HS-5 (cell line): ENCODE measurements at places on chromosomes 2 and 18.

GRCh38 chr2:179340678-179341077, 76.0 kb upstream of the SESTD1 start:
- peak; percentile 13 for DNase-seq

DNA sequence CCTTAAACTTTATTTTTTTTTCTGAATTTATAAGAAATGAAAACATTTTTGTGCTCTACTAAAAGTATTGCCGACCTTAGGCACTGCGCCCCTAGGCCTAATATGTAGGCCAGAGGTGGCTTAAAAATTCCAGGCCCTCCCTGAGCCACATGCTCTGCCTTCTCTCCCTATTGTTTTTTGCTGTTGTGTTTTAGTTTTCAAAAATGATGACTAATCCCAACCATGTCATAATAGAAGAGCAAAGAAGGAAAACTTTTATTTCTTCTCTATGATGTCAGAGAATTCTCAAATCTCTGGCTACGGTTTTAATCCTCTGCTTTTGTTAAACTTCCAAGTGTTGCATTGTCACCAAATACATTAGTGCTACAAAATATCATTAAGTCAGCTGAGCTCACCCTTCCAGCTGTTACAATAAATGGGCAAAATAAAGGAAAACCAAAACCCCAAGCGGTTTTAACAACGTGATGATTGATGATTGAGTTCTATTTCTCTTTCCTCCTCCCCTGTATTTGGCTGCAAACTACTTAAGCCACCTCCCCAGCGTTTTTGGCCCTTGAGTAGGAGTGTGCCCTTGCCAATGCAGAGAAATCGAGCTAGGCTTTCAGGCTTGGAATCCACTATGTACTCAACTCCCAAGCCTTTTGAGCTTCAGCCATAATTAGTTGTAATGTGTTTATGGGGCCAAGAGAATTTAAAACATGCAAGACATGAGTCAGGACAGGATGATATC, 163.5 kb upstream of the POU3F3 start:
- no peak for DNase-seq

GRCh38 chr2:4715065-4715464, 977.1 kb upstream of the SOX11 start:
- no peak for DNase-seq

DNA sequence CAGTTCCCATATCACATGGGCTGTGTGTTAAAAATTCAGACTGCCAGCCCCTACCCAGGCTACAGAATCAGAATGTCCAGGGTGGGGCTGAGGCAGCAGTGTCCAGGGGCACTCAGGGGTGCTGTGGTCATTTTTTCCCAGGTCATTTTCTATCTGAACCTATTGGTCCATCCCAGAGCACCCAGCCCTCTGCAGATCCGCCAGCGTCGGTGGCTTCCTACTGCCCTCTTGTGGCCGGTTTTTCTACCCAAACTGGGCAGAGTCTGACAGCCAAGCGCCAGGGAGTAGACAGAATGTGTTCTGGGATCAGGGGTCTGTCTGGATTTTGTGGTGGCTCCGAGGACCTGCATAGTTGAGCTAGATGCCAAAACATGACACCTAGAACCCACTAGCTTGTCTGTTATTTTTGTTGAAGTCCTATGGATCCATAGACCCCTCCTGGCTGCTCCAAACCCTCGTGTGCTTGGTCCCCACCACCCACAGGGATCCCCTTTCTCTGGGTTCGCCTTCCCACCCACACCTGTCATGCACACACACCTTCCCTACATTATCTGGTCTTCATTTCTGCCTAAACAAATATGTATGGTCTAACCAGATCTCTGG, 34.1 kb upstream of the RMDN2 start:
- DNase-seq, result peak; percentile 26

GRCh38 chr2:29226375-29226774, 111.2 kb downstream of the CLIP4 start:
- DNase-seq, result no peak

DNA sequence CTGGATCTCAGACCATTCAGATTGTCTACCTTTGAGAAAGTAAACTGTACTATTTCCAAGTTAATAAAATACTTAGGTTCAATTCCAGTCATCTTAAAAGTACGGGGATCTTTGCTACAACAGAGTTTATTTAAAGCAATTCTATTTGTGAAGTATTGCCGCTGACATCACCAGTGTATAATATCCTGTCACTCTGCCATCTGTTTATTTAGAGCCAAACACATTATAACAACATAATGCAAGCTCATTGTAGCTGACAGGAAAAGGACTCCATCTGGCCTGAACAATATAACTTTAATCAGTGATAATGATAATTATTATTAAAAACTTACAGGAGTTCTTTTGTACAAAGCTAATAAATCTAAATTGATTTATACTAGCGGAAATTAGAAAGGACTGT, 786.8 kb downstream of the ERBB4 start:
- no peak for DNase-seq

DNA sequence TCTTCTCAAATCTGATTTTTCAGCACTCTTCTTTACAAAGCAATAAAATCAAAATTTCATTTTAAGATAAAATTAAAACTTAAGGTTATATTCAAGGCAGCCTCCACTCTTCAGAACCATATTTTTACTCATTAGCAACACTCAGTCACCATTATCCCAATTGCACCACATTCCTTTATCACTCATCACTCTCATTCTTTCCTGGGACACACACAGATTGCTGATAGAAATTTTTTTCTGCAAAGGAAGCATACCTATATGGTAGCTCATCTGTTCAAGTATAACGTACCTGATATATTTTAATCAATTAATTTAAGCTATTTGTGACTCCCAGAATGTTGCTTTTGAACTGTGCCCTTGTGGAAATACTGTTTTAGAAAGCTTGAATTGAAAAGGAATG, 1559.3 kb upstream of the ZEB2 start:
- peak; percentile 26 for DNase-seq

DNA sequence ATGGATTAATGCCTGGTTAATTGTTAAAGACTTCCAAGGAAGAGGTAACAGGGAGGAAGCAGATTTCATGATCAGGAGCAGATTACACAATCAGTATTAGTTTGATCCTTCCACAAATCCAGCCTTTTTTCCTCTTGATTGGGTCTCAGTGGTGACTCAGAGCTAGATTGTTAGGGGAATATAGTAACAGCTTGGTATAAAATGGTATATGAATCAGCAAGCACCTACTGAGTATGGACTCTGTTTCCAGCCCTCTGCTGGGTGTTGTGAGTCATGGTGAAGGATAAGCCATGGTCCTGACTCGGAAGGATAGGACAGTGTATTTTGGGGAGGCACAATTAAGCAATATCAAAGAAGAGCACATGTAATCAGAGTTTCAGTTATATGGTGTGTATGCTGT, 272.4 kb upstream of the DPP10 start:
- no peak for DNase-seq

DNA sequence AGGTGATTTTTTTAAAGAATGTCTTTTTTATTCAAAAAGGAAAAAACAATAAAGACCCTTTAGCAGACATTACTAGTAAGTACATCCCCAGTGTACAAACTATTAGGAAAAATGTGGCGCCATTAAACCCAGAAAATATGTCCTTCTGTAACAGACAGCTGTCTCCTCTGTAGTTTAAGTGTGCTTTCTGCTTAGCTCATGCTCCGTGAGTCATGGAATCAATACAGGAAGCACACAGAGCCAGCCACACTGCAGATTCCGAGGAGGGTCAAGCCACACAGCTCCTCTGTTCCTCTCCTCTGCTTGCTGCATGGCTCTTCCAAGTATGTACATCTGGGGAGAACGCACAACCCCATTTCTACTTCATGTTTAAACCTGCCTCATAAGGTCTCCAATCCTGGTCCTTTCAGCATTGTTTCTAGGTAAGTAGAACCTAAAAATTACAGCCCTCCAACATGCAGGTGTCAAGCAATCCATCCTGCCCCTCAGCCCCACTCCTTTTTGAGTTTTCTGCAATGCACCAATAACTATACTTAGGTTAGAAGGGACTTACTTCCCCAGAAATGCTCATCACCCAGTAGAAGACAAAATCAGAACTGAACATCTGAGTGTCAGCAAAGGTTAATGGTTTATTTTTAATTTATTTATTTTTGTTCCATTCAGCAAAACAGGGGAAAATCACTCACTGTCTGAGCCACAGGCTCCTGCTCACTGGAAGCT, 37.5 kb downstream of the ACVR1 start:
- DNase-seq, result no peak

DNA sequence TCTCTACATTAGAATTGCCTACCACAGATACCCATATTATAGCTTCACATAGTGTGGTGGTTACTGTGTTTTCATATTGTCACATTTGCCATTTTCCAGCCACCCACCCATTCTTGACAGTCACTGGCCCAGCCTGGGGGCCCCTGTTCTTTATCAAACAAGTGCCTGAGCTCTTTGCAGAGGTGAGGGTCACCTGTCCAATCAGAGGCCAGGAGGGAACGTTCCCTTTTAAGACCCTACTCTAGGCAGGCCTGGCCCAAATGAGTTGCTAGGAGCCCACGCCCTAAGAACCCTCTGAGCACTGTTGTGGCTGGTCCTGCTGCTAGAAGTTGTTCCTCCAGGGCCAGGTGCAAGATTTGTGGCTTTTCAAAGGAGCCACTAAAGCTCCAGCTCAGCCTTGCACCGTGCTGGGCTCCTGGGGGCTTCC, 5.2 kb downstream of the IL37 start:
- DNase-seq, result no peak

DNA sequence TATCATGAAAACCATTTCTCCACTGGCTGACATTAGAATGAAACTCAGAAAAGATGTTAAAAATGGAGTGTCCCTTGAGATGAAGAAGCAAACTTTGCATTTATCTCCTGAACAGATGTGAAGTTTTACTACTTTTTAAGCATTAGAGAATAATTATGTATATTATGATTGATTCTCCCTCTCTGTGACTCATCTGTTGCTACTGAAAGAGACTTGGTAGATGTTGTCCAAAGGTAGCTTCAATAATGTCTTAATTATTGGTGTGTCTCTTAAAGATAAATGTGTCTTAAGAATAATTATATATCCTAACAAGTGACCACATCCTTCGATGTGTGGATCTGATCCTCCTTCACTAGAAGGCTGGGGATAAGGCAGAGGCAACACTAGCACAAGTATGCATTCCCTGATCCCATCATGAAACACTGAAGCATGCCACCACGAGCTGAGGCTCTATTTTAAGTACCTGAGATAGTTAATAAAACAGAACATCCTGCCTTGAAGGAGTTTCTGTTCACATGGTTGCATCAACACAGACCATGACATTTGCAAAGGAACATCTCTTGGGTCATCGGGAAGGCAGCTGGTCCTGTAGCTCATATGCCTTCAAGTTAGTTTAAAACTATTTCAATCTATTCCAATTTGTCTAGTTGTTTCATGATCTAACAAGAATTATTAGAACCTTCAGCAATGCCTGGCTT, 15.5 kb downstream of the RND3 start:
- no peak for DNase-seq

- peak; percentile 40 for DNase-seq
These were observed 187.7 kb downstream of the IRS1 start for GRCh38 chr2:226611944-226612318.

DNA sequence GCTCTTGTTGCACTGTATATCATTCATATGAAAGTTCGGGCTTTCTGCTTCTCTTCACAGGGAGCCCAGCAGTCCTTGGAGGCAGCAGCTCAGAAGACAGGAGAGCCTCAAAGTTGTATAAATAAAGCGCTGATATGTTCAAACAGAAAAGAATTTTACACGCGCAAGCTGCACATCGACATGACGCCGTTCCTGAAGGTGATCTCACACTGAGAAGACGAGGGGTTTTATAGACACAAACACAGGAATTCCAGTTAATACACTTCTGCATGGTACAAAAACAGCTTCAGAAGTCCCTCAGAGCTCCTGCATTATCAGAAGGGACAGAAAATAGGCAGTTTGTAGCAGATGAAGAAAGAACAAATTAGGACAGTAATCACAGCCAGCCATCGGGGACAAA, 81.6 kb downstream of the KIAA2012 start:
- no peak for DNase-seq

- DNase-seq, result no peak
These were observed 609.0 kb upstream of the CELF4 start for GRCh38 chr18:38174594-38174993.

GRCh38 chr2:181334158-181334826, 122.9 kb upstream of the ITGA4 start:
- no peak for DNase-seq

- no peak for DNase-seq
These were observed 28.3 kb upstream of the E2F6 start for GRCh38 chr2:11494310-11494709.

GRCh38 chr2:212227755-212228154, 310.8 kb downstream of the ERBB4 start:
- DNase-seq, result peak; percentile 84

GRCh38 chr2:29309090-29310029, 194.1 kb downstream of the CLIP4 start:
- DNase-seq, result no peak

DNA sequence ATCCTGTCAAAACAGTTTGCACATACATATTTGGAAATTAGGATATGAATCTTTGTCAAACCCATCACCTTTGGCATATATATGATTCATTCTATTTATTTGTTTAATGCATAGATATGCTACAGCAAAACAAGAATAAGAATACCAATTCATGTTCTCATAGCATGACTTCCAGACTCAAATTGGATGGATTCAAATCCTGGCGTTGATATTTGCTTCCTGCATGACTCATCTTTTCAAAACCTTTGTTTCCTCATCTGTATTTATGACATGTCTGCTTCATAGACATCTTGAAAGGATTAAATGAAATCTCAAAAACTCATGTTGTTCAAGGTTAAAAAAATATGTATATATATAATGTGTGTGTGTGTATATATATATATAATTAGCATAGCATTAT, 261.3 kb downstream of the MBD5 start:
- DNase-seq, result peak; percentile 43

GRCh38 chr2:102143450-102143985, 972 bp downstream of the IL1R1 start:
- no peak for DNase-seq

GRCh38 chr18:8562070-8562469, 47.2 kb upstream of the RAB12 start:
- DNase-seq, result no peak

DNA sequence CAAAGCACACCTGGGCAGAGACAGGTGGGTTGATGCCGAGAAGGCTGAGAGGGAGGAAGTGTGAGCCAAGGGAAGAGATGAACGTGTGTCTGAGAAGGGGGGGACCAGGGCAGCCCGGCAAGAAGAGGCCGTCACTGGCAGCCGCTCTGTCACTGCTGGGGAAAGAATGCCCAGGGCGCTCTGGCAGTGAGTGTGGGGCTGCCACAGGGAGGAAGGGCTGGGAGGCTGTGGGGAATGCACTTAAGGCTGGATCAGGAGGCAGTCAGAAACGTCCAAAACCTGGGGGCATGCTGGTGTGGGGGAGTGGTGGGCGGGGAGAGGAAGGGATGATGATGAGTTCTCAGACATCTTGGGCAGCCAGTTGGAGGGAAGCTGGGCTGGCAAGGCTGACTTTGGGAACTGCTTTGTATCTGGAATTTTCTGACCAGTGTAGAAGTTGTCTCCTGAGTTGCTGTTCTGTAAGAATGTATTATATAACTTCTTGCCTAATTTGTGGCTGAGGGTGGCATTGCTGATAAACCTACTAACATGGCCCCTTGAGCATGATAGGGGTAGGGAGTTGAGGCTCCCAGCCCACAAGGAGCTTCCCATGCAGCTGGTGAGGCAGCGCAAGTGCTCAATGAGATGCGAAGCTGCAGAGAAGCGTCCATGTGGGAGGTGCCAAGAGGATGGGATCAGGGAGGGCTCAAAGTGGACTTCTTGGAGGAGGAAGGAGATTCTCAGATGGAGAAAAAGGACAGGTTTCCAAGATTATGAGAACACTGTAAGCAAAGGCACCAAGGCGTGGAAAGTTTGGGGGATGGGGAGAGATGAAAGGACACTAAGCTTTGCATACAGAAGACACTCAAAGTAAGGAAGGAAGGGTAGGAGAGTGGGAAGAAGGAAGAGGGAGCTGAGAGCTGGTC, 185.1 kb upstream of the HAAO start:
- no peak for DNase-seq
